NCI-H187 (cell line): ENCODE measurements at places on chromosomes 4 and X.

GRCh38 chr4:2624782-2625530 lies 88.5 kb downstream of the FAM193A start:
- DNase-seq = no peak

DNA sequence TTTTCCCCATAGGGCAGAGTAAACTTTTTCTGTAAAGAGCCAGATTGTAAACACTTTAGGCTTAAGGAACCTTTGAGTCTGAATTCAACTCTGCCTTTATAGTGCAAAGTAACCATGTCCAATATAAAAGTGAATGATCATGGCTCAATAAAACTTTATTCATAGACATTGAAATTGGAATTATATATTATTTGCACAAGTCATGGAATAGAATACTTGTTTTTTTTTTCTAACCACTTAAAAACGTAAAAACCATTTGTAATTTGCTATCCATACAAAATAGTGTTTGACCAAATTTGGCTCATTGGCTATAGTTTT lies 54.1 kb upstream of the MYOZ2 start:
- DNase-seq = no peak

- DNase-seq = no peak
Measured at GRCh38 chrX:30943984-30944383, 54.9 kb upstream of the TAB3 start.

DNA sequence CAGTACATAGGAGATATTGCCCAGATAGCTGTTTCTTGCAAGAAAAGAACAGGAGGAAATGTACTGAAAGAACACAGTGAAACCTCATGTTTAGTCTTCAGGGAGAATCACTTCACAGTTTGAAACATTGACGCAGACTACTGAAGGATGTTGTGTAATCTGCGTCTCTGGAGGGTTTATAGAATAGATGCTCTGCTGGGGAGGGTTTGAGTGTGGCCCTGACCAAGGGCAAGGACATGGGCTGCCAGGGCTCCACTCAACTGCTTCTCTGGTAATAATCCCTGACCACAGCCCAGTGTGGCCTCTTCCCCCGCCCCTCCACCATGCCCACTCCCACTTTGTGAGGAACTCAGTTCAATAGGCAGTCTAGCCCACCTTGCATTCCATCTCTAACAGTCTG lies 15.8 kb upstream of the ACE2 start:
- no peak for DNase-seq

- DNase-seq = no peak
Measured at GRCh38 chr4:112270640-112271421, 14.9 kb downstream of the TIFA start.

DNA sequence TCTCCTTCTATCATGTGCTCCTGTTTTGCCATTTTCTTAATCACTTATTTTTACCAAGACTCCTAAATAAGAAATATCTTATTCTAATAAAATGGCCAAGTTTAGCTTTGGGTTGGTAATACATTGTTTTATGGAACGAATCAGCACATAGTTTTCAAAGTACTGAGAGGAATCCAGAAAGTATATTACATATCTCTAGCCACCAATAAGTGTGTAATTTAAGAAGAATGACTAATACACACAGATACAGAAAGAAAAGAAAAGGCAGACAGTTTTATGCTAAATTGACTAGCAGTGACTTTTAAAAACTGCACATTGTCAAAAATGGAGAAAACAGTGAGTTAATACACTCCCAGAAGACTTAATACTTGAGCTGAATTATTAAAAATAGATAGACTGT lies 167.0 kb upstream of the IL15 start:
- no peak for DNase-seq

- DNase-seq = no peak
Measured at GRCh38 chrX:55312655-55313054, 47.9 kb upstream of the PAGE3 start.

- no peak for DNase-seq
Measured at GRCh38 chr4:76995776-76996175, 46.2 kb downstream of the SEPTIN11 start.

GRCh38 chr4:19592391-19592790 lies 659.3 kb upstream of the SLIT2 start:
- DNase-seq = no peak

DNA sequence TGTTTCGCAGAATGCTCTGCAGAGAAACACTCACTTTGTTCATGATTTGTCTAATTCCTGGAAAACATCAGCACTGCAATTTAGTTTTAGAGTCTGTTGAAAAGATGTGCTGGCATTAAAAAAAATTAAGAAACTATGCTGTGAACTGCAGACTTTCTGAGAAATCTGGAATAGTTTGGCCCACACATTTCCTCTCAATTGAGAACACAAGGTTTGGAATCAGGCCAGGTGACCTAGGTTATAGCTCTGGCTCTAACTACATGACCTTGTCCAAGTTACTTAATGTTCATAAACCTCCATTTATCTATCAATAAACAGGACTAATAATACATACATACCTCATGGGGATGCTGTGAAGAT lies 61.4 kb upstream of the ENPEP start:
- no peak for DNase-seq
